ENCODE measurements at places on chromosomes 6 and 20.

GRCh38 chr6:75539136-75539535 lies 45.5 kb upstream of the FILIP1 start:
- no peak for DNase-seq

DNA sequence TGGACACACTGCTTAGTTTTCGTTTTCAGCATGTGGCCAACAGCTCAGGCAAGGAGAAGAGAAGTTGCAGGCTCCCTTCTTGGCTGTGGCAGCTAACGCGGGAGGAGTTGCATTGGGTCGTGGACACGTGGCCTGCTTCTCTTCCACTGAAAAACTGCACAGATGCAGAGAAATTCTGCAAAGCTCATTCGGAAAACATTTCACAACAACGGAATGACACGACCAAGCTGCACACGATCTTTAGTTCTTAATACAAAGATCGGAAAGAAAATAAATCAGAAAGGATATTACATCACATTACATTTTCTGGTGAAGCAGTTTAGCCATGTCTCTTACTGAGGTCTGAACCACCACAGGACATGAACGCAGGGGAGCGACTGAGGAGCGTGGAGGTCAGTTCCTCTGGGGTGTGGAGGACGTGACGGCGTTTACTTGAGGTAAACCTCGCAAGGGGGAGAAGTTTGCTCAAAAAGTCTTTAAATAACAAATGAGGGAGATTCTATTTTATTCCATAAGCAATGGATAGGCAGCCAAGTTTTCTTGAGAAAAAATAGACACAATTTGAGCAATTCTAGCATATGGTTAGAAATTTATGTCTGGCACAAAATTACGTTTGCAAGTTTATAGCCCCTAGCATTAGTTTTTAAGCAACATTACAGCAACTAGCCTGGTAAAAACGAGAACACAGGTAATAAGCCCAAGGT lies 178.3 kb downstream of the THBS2 start:
- DNase-seq = no peak

DNA sequence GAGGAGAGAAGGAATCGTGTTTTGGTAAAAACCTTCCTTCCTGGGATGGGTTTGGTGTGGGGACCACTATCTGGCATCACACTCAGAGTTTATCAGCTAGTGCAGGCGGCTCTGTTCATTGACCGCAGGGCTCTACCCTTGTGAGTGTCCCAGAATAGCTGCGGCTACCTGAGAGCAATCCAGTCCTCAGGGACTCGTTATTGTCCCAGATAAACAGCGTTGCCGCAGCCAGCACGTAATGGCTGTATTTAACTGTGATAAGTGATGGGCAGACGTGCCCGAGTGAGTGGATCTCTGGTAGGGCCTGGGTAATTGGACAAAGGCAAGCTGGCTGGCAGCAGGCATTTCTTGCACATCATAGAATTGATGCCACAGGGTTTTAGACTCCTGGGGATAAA lies 163.3 kb downstream of the SOBP start:
- no peak for DNase-seq

DNA sequence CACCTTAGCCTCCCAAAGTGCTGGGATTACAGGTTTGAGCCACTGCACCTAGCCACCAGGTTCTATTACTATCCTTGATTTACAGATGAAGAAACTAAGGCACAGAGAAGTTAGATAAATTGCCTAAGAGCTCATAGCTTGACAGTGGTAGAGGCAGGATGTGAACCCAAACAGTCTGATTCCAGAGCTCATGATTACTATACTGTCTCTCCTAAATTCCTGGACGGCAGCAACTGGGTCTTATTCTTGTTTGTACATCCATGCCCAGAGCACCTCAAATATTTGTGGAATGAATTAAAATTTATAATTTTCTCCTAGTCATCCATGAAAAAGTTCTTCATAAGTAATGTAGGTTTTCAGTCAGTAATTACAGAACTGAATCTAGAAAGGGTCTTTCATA lies 15.1 kb downstream of the PDSS2 start:
- no peak for DNase-seq

DNA sequence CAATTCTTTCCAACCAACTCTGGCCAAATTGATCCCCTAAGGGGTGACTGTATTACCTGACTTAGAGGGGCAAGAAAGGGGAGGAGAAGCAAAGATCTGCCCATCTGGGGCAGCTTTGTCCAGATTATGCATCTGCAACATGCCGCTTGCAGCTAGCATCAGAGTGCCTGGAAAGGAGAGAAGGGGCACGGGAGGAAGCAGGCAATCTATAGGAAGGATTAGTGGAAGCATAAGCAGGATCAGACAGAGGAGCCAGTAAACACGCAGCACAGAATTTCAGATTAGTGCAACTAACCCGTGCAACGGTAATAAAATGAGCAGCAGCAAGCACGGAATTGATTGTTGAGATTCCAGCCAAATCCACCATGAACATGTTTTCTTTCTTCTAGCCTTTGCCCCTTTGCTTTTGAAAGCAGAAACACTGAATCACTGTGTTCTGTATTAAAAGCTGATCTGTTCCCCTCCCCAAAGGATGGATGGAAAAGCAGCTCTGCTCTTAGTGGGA lies 643.6 kb upstream of the CHD6 start:
- no peak for DNase-seq

DNA sequence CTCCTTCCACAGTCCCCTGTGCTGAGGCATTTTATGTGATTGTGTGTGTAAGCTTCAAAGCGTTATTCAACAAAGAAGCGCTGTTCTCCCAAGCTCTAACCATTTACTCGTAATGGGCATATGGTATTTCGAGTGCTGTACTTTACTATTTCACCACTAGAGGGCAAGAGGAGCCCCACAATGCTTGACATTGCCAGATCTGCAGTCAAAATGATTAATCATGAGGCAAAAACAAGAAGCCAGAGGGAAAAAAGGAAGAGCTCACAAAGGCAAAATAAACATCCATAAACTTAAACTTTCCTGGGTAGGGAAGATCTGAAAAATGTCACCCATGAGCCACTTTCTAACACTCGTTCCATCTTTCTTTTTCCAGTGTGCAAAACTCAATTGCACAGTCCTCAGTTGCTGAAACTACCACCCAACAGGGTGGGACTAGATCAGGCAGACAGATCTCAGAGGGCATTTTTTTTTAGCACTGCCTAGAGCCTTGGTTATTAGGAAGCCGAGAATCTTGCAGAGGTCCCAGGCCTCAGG lies 215.0 kb upstream of the PLCB4 start:
- DNase-seq = peak; percentile 46

DNA sequence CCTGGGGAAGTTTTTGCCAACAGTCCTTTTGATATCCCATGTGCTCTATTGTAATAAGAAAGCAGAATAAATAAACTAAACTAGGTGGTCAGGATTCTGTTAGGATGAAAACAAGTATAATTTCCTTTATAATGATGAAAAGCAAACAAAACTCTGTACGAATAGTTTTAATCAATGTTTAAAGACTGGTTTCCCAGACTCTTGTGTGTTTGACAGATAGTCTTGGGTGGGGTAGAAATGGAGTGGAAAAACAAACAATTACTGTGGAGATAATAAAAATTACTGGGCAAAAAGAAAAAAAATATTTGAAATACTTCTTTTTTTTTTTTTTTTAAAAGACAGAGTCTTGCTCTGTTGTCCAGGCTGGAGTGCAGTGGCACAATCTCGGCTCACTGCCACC lies 152.1 kb upstream of the FLRT3 start:
- no peak for DNase-seq

- DNase-seq = no peak
Measured at GRCh38 chr6:152323376-152323775, 313.8 kb downstream of the SYNE1 start.

DNA sequence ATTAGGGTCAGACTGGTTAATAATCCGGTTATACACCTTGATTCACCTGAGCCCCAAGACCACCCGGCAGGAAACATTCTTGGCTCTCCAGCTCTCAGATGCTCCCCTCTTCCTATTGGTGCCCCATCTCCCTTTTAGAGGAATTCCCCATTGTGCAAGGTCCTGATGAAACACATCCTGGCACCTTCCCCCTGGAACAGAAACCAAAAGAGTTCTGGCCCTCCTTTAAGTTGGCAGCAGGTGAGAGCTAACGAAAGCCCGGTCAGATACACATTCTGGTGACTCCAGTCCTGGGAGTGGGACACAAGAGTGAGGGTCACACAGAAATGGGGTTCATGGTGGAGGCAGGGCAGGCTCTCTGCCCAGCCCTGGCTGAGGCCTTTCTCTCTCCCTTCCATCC lies 32.2 kb downstream of the RSPO4 start:
- DNase-seq = no peak

- no peak for DNase-seq
Measured at GRCh38 chr20:52142757-52143156, 48.8 kb downstream of the ZFP64 start.

- DNase-seq = no peak
Measured at GRCh38 chr6:111339294-111339693, 143.7 kb downstream of the REV3L start.

DNA sequence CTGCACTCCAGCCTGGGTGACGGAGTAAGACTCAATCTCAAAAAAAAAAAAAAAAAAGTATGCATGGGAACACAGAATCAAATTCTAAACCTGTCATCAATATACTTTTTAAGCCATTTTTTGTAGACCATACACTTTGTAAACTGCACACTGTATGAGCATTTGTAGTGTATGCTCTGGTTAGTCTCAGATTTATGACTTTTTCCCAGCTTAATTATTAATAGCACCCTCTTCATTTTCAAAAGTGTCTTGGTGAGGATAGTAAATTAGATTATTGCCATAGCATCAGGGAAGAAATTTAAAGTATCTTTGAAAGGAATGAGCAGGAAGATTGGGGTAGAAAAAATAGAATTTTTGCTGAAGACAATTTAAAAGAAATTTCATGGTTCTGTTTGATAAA lies 330.8 kb upstream of the RSPO3 start:
- no peak for DNase-seq

All from HuH-7.5 (cell line).